ENCODE measurements at places on chromosomes 12 and 14.

- DNase-seq: no peak
These were observed 68.7 kb downstream of the RGS6 start for GRCh38 chr14:72000907-72001306.

DNA sequence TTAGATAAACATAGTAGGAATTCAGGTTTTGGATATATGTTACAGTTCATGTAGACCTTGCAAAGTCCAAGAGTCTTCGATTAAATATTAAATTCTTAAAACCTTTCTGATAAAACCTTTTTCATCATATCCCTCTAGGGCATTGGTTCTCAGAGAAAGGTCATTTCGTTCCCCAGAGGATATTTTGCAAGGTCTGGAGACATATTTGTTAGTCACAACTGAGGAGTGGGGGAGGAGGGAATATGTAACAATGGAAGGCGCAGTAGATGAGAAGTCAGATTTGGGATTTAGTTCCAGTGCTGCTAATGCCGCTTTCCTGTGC lies 5.3 kb downstream of the TMEM253 start:
- no peak for DNase-seq

DNA sequence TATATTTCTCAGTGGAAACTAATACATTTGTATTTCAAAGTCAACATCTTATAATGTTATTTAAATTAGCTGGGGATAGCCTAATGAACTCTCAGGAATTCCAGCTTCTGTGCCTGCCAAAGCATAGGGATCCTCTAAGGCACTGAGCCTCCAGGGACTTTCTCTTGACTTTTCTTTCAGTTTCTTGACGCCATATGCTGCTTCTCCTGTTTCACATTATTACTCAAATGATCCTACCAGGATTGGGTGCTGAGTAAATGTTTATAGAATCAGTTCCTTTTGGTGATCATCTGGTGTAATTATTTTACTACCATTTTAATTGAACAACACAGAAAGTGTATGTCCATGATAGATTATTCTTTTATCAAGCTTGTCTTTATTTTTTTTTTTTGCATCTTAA lies 7.9 kb downstream of the METTL25 start:
- no peak for DNase-seq

- DNase-seq: no peak
These were observed 1153.5 kb downstream of the AACS start for GRCh38 chr12:126218697-126219096.

DNA sequence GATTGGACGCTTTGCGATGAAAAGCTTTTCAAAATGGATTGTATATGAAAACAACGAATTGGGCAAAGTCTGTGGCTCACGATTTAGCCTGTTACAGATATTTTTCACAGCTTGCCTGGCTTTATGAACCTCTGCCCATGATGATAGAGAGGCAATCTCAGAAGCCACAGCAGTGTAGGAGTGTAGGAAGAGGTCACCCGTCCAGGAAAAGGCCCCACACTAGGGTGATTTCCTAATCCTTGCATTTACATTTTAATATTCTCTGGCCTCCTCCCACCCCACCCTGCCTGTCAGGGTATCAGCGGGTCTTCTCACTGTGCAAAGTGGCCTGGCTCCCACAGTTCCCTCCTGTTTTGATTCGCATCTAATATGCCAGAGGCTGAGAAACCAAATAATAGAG lies 81.8 kb upstream of the FOXN3 start:
- DNase-seq: no peak

- DNase-seq: no peak
These were observed 616.6 kb downstream of the CCER1 start for GRCh38 chr12:90338365-90338764.

- no peak for DNase-seq
These were observed 118.0 kb downstream of the SINHCAF start for GRCh38 chr12:31207799-31208465.

DNA sequence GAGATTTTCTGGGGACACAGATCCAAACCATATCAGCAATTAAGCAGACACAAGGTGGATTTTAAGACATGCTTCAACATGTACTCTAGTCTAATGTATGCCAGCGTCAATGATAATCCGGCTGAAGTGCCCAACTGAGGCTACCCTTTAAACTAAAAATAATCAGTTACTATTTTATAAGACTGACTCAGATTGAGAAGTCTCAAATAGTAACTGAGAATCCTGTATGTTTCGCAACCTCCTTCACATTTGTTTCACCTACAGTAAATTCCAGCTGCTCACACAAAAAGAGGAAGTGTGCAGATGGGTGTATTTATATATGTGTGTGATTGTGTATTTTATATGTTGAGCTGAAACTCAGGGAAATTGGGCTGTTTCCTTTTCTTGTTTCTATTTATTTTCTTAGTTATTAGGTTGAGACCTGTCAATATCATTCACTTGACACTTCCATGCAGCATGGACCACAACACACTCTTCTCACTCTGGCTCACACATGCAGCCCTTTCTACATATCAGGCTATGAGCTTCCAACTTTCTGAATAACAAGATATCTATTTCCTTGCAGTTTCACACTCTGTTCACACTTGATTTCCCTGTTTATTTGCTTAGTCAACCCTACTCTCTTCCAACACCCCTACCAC lies 1224.9 kb upstream of the TMEM132C start:
- DNase-seq: no peak

- no peak for DNase-seq
These were observed 12.1 kb downstream of the CNOT2 start for GRCh38 chr12:70255311-70255710.

DNA sequence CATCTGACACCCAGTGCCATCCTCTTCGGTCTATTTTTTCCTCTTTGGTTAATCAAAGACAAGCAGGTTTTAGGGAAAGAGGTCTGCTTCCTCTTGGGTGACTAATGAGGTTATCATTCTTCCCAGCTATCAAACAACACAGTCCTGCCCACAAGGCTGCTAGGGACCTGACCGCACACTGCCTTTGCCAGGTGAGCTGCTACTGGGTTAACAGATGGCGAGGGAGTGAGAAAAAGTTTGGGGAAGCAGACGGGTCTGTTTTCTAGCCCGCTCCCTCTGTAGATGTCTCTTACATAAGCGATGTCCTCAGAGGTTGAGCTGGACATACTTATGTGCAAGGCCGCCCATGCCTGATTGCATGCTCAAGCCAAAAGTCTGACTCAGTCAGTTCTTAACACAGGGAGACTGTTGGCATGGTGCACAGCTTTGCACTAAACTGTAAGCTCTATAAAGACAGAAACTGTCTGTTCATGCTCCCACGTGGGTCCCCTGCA lies 94.1 kb downstream of the SLC15A4 start:
- DNase-seq: no peak

GRCh38 chr14:55084401-55085059 lies 33.1 kb downstream of the MAPK1IP1L start:
- no peak for DNase-seq

DNA sequence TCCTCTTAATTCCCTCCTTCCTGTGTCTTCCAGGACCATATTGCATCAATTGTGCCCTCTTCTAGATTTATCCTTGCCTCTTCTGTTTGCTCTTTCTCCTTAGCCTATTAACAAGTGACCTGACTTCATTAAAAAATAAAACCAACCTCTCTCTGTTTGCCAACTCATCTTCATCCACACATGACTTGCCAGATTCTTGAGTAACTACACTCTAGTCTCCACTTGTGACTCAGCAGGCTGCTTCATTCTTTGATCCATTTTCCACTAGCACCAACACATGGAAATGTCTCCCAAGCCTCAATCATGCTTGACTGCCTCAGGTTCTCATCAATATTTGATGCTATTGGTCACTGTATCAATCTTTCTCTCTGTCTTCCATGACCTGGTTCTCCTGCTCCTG lies 492.4 kb upstream of the TMPO start:
- no peak for DNase-seq

GRCh38 chr12:106873983-106874382 lies 81.7 kb upstream of the TMEM263 start:
- DNase-seq: no peak

- DNase-seq: no peak
These were observed 33.1 kb upstream of the GPR132 start for GRCh38 chr14:105098316-105098715.

GRCh38 chr14:90518941-90519256 lies 122.1 kb downstream of the CALM1 start:
- no peak for DNase-seq

GRCh38 chr14:22887260-22887989 lies 4.4 kb downstream of the REM2 start:
- peak; percentile 60 for DNase-seq

GRCh38 chr12:10115890-10116289 lies 14.1 kb downstream of the CLEC7A start:
- no peak for DNase-seq

DNA sequence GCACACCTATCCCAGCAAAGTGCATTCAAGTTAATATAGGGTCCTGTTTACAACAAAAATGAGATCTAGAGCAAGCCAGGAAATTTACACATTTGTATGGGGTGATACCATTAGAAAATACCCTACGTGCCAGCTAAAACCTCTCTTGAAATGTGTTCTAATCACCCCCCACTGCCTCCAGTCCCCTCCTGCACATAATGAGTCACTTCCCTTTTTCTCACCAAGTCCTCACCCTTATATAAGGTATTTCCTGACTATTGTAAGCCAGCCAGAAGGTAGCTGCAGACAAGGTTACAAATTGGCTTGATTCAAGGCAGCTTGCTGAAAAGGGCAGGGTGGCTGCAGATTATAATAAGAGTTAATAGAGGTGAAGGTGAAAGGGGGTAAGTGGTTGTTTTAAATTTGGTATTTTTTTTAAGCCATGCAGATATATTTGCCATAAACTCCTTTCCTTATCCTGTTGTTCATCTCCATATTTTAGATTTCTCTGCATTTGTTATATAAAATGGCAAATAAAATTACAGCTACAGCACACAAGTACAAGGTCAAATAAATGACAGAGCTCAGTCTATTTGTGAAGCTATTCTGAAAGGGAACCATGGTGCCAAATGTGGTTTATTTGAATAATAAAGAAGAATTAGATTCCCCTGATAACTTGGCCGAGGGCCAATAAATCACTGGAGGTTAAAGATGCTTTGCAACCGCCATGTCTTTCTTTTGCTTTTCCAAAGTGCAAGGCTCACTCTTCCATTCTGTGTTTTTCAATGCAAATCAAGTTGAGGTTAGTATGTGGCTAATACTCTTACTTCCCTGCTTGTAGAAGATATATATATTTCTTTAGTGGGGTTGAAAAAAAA lies 385.9 kb downstream of the EGLN3 start:
- DNase-seq: no peak

DNA sequence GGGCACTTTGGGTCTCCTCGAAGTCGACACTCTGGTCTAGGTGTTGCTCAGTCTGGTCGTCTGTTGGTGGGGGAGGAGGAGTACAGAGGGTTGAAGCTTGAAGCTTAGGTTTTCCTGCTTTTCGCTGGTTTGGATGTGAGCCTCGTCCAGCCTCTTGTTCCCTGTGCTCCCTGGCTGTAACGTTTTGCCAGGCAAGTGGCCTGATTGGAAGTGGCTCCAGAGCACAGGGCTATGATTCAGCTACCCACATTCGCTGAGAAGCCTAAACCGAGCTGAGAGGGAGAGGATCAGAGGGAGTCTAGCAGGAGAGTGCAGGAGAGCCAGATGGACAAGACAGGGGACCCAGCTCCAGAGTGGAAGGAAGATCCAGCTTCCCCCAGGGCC lies 6.1 kb downstream of the HOXC10 start:
- DNase-seq: no peak

DNA sequence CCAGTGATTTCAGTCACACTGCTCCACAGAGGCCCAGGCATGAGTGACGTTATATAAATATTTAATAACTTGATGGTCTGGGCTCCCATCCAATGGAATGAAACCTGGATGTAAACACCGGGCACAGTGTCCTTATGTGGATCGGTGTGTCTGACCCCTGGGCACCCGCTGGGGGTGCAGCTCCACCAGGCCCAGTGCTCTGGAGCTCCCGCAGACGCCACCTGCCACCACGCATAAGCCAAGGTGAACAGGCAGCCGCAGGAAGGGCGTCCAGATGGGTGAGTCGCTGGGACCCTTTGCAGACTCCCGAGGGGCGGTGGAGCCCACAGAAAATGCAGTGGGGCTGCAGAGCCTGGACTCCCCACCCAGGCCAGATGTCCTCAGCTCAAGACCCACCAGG lies 121.6 kb downstream of the SCARB1 start:
- DNase-seq: no peak

DNA sequence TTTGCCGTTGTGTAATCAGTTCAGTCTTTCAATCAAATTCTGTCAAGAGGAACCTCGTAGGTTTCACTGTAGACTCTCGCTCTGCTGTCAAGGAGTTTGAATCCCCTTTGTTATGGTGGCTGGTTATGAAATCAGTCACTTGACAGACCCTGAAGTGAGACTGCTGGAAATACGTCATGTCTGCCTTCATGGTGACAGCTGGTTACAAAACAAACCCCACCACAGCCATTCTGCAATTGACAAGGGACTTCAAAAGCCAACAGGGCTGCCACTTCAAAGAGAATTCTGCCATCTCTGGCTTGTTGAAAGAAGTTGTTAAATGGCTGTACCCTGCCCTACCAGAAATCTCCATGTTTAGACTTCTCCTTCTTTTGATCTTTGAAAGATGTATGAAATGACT lies 286.9 kb downstream of the ERC1 start:
- DNase-seq: no peak

- no peak for DNase-seq
These were observed 570 bp downstream of the DMAC2L start for GRCh38 chr14:50312734-50313054.

DNA sequence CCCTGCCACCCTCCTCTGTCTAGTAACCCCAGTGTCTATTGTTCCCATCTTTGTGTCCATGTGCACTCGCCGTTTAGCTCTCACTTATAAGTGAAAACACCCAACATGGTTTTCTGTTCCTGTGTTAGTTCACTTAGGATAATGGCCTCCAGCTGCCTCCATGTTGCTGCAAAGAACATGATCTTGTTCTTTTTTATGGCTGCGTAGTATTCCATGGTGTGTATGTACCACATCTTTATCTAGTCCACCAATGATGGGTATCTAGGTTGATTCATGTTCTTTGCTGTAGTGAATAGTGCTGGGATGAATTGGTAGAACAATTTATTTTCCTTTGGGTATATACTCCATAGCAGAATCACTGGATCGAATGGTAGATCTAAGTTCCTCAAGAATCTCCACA lies 51.0 kb upstream of the RFLNA start:
- DNase-seq: no peak

GRCh38 chr14:98404811-98405210 lies 867.2 kb downstream of the BCL11B start:
- no peak for DNase-seq

- DNase-seq: no peak
These were observed 210.1 kb downstream of the TMEM132D start for GRCh38 chr12:129693731-129694130.

- no peak for DNase-seq
These were observed 46.7 kb downstream of the PROX2 start for GRCh38 chr14:74829251-74829650.

- no peak for DNase-seq
These were observed 93.7 kb upstream of the PRICKLE1 start for GRCh38 chr12:42683266-42683665.
